ENCODE measurements at places on chromosomes 3 and 15.

DNA sequence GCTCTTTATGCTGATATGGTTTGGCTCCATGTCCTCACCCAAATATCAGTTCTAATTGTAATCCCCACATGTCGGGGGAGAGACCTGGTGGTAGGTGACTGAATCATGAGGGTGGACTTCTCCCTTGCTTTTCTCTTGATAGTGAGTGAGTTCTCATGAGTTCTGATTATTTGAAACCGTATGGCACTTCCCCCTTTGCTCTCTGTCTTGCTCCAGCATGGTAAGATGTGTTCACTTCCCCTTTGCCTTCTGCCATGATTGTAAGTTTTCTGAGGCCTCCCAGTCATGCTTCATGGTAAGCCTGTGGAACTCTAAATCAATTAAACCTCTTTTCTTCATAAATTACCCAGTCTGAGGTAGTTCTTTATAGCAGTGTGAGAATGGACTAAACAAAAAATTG is 107.6 kb downstream of the IMPG2 start:
- no peak for DNase-seq

DNA sequence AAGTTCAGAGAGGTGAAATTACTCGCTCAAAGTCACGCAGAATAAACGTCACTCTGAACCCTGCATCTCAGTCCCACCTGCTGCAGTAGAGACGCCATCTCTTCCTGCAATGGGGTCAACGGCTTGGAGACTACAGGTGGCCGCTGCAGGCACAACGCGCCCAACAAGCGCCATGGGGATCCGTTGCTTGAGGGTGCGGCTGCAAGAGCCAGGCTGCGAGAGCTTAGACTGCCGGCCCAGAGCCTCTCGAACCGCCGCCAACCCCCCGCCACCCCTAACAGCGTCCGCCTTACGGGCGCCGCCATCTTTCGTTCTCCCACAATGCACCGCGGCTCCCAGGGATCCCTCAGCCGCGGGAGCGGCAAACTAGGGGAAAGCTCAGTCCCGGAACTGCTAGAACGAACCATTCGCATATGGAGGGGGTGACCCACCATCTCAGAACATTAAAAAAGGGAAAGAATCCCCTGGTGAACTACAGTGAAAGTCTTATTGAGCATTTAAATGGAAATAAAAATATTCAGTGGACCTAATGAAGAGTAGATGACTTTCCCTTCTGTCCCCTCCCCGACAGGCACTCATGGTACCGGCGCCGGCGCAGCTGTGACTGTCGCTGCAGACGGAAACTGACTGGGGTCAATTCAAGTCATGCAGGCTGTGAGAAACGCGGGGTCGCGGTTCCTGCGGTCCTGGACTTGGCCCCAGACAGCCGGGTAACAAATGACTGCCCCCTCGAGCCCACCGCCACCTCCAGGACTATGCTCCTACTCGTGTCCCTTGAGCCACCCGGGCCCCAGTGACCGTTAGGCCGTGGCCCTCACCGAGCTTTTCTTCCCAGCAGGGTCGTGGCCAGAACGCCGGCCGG is at the start of the genes MRPL46 and MRPS11:
MRPL46 (minus strand) TSS at position 316 of the 862 bp plus-strand sequence; CDS start at position 305, 11 bp downstream.
MRPS11 (plus strand) TSS at position 636 of the 862 bp plus-strand sequence; CDS start at position 646, 10 bp downstream.
- DNase-seq, result peak; percentile 72

- DNase-seq, result no peak
These were observed at the start of gene TM4SF18 for GRCh38 chr3:149333176-149333859. TM4SF18 (minus strand) TSS chr3:149333636; CDS start chr3:149333382, 254 bp downstream.

DNA sequence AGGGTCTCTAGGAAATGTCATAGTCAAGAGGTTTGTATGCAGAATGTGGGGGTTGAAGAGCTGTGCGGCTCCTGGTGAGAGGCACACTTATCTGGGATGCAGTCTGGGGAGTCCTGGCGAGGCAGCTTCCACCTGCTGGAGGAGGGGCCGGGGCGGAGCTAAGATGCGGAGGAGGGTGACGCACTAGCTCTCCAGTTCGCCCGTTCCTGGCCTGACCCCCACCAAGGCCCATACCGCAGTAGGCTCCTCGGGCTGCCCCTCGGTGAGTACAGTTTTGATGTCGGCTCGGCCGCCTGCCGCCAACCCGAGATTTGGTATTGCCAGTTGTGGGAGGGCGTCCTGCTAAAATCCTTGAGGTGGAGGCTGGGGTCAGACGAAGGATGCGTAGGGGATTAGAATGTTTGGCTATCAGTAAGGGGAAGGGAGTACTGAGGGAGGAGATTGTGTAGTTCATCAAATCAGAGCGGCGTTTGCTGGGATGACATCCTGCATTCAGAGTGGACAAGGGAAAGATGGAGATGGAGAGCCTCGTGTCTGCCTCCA is at the start of gene SCG5:
SCG5 (plus strand) TSS at position 194 of the 543 bp plus-strand sequence. CDS start 1,883 bp downstream, outside the sequence.
- no peak for DNase-seq

GRCh38 chr3:182794455-182795388 is 1.4 kb downstream of the ATP11B start:
- DNase-seq, result no peak

DNA sequence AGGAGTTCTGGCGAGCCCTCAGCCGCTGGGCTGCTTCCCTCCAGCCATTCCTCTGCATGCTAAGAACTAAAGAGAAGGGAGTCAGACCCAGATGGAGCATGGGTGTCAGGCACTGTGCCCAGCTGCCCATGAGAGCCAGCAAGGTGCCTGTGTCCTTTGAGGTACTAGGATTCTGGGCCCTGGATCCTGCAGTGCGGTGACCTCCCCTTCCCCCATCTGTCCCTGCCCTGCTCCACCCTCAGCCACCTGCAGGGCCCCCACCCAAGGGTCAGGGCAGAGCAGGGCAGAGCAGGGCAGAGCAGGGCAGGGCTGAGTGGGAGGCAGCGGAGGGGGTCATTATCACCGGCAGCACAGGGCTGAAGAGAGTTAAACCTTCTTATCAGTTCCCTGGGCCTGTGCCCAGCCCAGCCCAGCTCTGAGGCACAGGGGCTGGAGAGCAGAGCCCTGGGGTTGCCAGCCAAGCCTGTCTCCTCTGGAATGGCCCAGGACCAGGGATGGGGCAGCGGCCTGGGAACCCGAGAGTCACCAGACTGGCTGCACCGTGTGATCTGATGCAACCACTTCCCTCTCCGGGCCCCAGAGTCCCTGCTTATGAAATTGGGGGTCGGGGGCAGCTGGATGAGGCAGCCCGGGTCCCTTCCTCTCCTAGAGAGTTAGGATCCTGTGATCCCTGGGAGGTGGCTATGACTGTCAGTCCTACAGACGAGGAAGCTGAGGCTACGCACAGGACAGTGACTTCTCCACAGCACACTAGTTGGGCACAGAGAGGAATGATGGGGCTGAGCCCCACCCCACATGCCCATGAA is 17.3 kb downstream of the ZDHHC19 start:
- DNase-seq, result no peak

DNA sequence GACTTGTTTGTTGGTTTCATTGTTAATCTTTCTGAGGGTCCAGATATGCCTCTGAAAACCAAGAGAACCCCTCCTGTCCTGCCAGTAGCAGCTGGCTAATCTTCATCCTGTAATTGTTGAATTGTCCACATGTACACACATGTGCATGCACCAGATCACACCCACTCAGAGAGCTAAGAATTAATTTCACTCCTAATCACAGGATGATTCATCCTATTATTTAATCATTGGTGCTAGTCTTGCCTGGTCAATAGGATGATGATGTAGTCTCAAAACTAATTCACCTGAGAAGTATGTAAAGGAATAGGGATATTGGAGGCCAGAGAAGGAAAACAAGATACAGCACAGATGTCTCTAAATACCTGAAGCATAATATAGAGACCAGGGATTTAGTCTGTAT is 7.8 kb upstream of the AHSG start:
- no peak for DNase-seq

DNA sequence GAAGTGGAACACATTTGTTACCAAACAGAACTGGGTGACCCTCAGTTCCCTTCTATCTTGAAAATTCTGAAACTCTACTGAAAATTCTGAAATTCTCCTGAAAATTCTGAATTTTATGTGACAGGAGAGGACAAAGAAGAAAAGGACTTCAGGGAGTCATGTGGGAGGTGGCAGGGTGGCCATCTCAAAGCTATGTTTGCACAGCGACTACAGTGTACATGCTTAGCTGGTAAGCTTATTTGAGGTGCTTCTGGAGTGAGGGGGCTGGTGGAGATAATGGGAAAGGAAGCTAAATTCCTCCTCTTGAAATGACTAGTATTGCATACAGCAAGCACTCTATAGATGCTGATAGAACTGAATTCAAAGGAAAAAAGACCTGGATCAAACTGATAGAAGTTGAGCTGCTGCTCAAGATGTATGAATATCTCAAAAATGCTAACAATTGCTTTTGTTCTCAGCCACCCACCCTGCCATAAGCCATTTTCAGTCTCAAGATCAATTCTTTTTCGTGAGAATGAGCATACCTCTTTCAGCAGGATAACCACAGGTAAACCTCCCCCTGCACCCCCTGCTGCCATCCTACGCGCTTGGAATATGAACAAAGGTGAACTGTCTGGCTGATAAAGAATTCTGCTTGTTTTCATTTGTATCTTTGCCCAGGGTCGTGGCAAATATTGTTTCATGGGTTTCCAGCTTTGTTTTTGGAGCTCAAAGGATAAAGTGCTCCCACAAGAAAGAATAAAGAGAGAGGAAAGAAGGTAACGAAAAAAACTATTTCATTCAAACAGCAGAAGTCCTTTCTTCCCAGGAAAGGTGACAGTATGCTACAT is 16.6 kb upstream of the ARHGEF3 start:
- DNase-seq, result no peak

DNA sequence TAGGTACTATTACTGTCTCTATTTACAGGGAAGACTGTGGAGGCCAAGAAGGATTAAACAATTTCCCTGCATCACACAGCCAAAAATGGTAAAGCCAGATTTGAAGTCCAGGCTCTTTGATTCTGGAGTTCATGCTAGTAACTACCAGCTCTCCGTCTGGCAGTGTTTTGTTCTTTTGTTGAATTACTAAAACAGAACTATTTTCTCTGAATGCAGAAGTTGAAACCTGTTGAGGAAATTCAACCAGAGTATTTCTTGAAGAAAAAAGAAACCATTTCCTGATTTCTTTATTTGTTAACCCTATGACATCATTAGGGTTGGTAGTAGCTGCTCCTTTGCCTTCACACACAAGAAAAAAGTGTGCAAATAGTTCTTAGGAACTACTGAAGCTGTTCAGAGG is 34.3 kb downstream of the CRTC3 start:
- no peak for DNase-seq

DNA sequence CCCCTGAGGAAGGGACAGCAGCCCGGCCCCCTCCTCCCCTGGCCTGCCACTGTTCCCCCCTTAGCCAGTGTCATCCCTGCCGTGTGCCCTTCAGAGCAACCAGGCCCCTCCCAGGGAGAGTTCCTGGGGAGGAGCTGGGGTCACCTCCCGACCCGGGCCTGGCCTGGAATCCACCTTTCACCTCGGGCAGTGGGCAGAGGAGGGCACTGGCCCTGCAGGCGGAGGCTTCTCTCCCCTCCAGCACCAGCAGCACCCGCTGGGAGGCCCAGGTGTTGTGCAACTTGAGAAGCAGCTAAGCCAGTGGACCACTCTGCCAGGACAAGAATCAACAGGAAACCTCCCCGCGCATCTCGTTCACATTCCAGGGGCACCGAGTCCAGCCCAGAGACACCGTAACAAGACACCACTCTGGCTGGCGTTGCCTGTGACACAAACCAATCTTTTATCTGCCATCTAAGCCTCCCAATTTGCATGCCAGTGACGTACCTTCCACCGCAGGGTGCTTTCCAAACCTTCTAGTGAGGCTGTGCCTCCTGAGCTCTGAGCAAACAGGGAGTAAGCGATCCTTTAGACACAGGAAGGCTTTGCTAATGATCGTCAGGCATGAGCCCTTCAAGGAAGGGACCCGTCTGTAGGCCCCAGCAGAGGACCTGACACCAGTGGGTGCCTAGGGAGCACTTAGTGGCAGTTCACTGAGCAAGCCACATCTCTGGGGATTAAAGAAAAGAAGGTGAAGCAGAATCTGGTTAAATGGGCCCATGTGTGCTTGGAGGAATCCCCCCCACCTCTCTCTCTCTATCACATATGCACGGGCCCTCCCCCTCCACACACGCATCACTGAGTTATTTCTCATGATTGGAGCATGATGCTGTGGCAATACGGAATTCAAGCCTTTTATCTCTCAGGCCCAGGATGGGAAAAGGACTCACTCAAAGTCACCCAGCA is 98.9 kb upstream of the TLE3 start:
- DNase-seq, result peak; percentile 2

DNA sequence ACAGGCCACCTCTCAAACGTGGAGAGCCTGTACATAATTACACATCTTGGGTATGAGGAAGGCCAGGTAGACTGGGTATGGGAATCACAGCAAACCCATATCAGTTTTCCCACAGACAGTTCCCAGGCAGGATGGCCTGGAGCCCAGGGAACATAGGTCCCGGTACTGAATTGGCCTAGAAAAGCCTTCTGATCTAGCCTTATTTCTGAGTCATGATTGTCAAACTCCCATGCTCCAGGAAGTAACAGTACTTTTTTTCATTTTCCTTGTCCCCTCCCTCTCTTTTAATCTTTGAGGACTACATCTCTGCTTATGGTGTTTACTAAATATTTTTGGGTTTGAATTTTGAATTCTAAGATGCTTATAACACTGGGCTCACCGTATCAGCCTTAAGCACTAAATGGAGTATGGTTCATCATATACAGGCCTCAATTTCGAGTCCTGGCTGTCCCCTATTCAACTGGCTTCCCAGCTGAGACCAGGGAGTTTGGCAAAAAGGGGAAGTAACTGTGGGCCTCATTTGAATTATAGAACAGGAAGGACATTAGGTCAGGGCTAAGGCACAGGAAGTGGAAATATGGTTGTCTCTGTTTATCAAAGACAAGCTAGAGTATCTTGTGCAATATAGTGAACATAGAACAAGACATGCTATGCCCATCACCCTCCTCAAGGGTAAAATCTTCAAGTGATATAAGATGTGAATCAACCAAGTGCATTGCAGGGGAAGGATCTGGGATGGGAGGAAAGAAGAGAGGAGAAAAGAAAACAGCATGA is 494.6 kb downstream of the NTRK3 start:
- no peak for DNase-seq

DNA sequence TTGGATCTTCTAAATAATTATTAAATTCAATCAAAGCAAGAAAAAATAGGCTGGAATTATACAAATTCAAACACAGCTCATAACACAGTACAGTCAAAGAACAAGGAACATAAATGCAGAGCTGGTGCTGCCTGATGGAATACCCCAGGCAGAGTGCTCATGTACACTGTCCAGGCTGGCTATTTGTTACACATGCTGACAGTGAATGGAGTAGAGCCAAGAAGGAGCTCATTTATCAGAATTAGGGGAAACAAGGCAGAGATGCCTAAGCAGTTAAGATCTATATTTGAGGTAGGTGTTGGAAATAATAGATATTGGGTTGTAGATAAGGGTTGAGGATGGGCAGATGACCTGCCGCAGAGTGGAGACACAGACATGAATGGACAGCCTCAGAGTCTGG is 788.2 kb upstream of the ARPP21 start:
- no peak for DNase-seq

DNA sequence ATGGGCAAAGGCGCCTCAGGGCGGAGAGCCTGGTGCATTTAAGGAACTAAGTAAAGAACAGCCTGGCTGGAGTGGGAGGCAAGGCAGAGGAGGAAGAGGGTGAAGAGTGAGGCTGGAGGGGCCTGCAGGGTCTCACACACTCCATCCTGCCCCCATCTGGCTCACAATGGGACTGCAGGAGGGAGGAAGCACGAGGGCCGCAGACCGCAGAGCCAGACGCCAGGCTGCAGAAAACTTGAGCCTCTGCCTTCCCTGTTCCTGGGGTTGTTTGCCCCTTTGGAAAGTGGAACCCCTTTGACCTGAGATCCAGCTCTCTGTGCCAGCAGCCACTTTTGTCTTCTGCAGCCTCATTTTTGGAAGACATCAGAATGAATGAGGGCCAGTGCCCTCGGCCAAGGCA is 138.0 kb downstream of the SRGAP3 start:
- no peak for DNase-seq

- no peak for DNase-seq
These were observed 185.7 kb downstream of the MECOM start for GRCh38 chr3:169477790-169478189.

All from stimulated activated CD4-positive, alpha-beta T cell treated with anti-CD3 and anti-CD28 coated beads, Interleukin-1b, Interleukin-23, amount 100 ng/mL, for 1 hour (primary cell).